CD8-positive, alpha-beta T cell (primary cell): ENCODE measurements at places on chromosomes 1 and 21.
A peak's percentile ranks its signal among the peaks of the same experiment; 100 is the strongest.

DNA sequence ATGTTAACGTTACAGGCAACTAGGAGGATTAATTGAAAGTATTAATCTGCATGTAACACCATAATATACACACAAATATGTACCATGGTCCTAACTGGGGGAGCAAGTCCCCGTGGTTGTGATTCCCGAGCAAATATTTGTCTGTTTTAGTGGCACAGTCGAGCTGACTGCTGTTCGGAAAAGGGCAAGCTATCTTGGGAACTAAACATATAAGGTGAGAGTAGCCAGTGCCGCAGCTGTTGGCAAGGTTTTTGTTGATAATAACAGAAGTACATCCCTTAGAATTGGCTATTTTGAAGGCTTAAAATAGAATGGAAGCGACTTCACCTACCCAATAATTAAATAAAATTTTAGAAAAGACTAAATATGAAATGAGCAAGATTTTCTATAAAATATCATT, 45.5 kb downstream of the UCHL5 start:
- DNase-seq: no peak

DNA sequence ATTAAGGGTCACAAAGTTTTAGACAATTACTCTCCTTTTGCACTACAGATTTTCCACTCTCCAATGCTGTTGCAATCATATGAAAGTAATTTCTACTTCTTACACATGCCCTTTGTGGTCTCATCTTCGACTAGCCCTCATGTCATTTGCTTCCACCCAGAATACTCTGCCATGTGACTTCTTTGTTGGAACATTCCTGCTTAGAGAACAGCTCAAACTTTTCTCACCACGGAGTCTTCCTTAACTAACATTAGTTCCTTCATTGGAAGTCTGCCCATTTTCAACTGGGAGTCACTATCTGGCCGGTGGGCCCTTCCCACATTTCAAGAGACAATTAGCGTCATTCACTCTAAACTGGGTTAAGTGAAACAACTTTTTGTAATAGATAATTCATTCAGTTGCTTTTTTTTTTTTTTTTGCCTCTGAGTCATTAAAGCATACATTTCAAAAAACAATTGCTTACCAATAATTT, 142.6 kb upstream of the PALMD start:
- DNase-seq: no peak

- DNase-seq: peak; percentile 22
Observed at GRCh38 chr1:23019863-23020625, 776 bp downstream of the KDM1A start.

GRCh38 chr1:11055676-11056075, 4.1 kb downstream of the SRM start:
- no peak for DNase-seq

DNA sequence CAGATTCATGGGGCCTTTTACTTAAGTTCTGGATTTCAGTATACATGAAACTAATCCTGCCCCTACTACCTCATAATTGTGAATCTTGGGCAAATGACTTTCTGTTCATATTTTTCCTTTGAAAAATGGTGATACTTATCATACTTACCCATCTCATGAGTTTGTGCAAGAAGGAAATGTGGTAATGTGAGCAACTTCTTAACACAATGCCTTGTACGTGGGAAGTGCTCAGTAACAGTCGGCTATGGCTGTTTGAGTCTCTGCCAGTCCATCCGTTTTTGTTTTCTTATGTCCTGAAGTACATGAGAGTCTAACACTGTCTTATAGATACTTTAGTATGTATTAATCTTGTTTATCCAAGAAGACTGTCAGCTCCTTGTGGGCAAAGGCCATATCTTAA, 86.5 kb downstream of the PATJ start:
- no peak for DNase-seq

DNA sequence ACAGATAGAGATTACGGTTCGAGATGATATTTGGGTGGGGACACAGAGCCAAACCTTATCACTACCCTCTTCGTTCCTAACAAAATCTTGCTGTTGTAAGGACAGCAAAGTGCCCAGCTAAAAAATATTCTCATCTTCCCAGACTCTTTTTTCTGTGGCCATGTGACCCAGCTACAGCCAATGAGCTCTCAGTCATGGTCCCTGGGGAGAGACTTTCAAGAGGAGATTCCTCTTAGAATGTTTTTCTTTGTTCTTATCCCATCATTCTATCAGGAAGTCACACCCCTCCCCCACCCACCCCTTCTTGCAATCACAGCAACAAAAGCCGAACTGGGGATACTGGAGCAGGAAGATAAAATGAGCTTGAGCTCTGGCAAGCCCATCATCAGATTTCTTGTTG, 247.1 kb downstream of the CHRM3 start:
- no peak for DNase-seq

DNA sequence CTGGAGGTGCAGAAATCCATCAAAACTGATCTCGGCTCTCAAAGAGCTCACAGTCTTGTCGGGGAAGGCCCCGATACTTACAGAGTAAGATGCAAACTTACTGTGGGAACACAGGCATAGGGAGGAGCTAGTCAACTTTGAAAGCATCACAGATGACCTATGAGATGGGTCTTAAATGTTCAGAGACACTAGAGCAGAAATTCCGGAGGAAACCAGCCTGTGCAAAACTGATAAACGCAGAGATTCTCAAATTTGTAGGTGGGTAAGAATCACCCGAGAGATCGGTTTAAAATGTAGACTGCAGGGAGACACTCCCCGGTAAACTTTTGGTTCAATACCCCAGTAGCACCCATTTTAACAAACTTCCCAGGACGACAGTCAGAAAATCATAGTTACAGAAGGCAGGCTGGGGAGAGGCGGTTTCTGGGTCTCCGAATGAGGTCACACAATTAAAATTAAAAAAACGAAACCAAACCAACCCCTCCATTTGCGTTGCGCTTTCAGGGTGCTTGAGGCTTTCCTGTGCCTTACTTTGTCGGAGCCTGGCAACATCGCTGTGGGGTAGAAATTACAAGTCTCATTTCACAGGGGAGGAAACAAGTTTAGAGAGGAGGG, 755 bp upstream of the THRAP3 start:
- DNase-seq: no peak

DNA sequence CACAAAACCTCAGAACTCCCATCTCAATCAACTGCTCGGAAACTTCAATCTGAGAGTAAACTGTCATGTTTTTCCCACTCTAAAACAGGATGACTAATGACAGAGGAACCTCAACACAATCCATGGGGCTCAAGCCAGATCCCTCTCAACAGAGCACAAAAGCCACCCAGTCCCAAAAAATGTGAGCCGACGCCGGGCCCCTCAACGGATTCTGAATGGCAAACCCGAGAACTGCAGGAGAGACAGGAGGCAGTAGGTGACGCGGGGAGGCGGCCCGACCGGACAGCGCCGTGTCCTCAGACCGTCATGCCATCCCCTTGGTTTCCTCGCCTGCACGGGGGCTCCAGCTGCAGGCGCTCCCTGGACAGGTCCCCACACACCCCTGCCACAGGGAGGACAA, 53.4 kb downstream of the SSBP3 start:
- DNase-seq: no peak

GRCh38 chr1:205927676-205928075, 15.6 kb downstream of the SLC26A9 start:
- no peak for DNase-seq

GRCh38 chr1:223006917-223007648, 136.0 kb downstream of the TLR5 start:
- DNase-seq: no peak

GRCh38 chr1:143720087-143721023, 251.4 kb downstream of the FAM72C start:
- peak; percentile 27 for DNase-seq

- peak; percentile 13 for DNase-seq
Observed at GRCh38 chr1:47611992-47612391, 174.1 kb downstream of the FOXD2 start.

- DNase-seq: peak; percentile 72
Observed at GRCh38 chr1:2311184-2312032, 79.9 kb downstream of the MORN1 start.

- DNase-seq: no peak
Observed at GRCh38 chr1:77415579-77415978, 133.8 kb downstream of the AK5 start.
